NCI-H1436 (cell line): ENCODE measurements at places on chromosomes 6 and 20.

- DNase-seq = no peak
These were observed 37.2 kb downstream of the DAAM2 start for GRCh38 chr6:39829331-39829730.

DNA sequence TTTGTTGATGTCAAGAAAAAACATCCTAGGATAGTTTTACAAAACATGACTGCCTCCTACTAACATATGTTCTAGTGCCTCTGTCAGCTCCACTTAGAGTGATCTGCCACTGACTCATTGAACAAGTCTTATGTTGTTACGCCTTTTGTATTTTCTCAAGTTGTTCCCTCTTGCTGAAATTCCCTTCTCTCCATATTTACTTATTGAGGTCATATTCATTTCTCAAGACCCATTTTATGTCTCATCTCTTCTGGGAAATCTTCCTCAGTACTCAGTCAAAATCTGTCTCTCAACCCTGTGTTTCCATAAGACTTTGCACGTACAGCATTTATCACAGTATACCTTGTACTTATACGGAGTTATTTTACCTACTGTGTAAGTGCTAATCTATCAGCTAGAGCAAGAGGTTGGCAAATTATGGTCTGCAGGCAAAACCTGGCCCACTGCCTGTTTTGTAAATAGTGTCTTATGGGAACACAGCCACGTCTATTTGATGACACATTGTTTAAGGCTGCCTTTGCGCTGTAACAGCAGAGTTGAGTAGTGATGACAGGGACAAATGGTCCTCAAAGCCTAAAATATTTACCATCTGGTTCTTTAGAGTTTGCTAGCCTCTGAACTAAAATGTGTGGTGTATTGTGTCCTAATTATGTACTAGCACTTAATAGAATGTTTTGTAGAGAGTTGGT lies 83.4 kb downstream of the ADGRB3 start:
- DNase-seq = peak; percentile 43

- DNase-seq = no peak
These were observed 171.3 kb downstream of the FAXC start for GRCh38 chr6:99178168-99178567.

DNA sequence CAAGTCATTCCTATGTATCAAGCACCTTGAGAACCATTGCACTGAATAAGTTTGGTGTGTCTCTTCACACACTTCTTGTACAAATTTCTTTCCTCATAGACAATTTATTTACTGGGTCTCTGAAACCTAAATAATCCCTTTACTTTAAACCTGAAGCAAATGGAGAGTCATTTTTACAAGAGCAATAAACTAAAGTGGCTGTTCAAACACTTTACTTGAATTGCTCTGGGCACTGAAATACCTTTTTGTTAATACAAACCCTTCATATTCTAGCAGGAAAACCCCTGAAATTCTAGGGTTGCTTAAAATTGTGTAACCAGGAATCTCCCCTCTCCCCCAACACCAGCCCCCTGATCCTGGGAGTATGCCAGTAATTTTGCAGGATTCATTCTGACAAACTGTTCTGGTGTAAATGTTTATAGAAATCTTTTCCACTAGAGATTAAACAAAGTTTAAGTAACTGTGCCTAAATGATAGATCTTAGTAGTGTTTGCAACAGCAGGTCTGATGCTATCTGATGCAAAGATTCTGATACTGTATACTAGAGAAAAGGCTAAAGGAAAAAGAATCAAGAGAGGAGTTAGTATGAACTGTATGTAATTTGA lies 13.4 kb downstream of the RSPO3 start:
- DNase-seq = no peak

DNA sequence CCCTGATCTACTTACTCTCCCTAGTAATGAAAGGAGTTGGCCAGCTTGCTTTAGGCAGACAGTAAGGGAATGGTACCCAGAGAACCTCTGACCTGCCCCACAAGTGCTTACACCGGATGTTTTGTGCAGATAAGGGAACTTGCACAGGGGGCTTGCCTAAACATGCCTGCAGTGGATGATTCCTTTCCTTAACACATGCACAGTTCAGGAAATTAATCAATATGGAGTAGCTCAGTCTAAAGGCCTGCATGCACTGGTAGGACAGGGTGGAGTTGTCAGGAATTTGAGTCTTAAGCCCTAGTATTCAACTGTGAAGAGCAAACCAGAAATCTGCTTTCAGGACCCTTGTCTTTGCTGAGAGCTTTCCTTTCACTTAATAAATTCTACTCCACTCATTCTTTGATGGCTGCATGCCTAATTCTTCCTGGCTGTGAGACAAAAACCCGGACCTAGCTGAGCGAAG lies 3.9 kb upstream of the TRIM38 start:
- DNase-seq = no peak

GRCh38 chr6:166424431-166424830 lies 41.7 kb upstream of the MPC1 start:
- no peak for DNase-seq

- no peak for DNase-seq
These were observed 1.2 kb upstream of the UFL1 start for GRCh38 chr6:96520171-96521115.

DNA sequence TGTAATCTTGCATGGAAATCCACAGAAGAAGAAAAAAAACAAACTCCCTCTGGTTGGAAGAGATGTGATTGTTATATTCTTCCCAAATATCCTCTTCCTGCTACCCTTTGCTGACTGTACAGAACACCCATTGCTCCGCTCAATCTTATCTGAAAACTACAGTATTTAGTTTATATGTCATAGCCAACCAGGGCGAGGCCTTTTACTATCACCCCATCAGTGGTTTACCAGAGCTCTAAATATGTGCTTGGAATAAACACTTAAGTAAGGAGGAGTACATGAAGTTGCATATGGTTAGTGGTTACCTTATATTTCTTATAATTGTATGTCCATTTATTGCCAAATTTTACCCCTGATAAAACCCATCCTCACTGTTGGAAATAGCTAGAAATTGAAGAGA lies 12.2 kb downstream of the PRL start:
- no peak for DNase-seq

DNA sequence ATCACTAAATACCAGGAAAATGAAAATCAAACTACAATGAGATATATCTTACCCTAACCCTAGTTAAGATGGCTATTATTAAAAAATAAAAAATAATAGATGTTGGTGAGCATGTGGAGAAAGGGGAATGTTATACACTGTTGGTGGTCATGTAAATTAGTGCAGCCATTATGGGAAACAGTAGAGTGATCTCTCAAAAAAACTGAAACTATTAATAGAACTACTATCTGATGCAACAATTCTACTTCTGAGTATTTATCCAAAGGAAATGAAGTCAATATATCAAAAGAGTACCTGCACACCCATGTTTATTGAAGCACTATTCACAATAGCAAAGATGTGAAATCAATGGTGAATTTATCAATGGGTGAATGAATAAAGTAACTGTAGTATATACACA lies 48.6 kb downstream of the HLA-A start:
- no peak for DNase-seq

DNA sequence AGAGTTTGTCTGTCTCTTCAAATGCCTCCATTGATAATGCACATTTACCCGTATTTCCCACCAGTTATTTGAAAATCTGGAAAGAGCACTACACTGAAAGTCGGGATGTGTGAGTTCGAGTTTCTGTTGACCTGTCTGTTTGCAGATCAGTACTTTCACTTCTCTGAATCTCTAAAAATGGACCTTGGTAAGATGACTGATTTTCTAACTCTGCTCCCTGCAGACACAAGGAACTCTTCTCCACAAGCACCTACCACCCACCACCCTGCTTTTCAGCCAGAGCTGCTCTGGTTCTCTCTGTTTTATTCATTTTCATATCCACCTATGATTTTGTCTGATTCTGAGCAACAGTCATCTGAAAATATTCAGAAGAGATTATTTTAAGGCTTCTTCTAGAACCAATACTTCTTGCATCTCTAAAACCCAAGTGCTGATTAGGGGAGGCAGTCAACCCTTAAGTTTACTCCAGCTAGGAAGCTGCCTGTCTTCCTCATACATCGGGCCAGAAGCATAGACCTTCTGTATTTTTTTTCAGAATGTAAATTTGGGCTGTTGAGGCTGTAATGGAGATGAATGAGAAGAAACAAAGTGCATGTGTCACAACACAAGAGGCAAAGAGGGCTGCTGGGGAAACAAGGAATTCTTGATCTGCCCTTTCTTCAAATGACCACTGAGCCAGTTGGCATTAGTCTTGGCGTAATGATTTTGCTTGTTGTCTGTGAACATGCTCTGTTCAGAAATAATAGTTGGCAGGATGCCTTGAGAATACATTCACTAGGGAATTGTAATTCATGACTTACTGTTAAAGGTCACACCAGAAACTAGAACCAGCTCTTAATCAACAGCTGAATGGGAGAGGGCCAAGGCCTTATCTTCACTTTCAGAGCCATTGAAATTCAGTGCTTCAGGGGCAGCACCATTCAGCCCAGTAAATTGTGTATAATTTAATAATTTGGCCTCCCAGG lies 85.4 kb upstream of the MYLIP start:
- no peak for DNase-seq

DNA sequence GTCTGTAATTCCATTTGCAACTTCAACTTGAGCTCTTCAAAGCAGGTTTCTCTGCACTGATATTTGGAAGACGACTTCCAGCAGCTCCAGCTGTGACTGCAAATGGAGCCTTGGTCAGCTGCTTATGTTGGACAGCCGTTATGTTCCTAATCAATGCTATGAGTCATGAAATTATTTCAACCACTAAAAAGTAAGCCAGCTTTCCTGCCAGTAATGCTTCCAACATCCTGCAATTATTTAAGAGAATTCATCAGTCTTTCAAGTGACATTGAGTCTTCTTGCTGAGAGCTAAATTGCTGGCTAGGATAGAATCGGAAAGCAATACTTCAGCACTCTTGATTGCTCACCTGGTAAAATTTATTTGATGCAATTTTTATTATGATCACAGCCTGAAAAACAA lies 375.7 kb downstream of the MMUT start:
- no peak for DNase-seq

GRCh38 chr6:158639056-158639455 lies 5.5 kb downstream of the DYNLT1 start:
- no peak for DNase-seq

DNA sequence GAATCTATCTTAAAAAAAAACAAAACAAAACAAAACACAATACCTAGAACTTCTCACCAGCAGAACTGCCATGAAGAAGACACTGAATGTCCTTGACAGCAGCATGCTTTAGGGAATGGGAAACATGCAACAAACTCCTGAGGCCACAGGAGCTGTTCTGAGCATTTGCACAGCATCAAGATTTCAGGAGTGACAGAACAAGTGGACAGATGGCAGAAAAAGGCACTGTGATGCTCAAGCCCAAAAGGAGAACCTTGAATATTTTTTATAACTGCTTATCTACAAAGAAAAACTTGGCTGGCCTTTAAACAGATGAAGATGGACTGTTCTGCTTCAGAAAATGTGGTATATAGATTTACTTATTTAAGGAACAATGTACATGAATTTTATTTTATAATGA lies 158.9 kb downstream of the RALGAPA2 start:
- no peak for DNase-seq

DNA sequence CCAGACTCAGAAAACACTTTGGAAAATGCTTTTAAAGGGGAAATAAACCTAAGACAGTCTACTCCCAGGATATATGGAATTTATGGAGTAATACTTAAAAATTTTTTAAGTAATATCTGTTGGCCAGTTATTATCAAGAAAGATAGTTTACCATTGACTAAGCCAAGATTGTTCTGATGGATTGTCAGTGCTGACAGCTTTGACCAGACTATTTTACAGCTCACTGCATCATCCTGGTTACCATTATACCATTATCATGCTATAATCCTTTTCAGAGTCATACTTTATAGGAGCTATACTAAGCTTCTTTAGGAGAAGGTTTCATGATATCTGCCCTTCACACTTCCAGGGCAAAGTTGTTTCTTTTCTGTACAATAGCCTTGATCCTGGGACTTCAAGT lies 16.5 kb downstream of the GTF2H5 start:
- DNase-seq = no peak

DNA sequence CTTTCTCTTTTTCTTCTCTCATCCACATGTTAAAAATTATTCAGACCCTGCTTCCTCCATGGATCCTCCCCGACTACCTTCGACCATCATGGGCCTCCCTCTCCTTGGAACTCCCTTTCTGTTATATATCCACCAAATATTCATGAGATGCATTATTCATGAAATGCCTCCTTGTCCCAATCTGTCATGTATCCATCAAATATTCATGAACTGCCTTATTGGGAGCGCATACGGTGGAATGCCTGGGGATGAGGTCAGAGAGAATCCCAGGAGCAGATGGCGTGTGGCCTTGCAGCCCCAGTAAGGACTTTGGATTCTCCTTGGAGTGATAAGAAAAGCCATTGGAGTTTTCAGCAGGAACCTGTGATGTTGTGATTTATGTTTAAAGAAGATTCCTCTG lies 97.0 kb downstream of the NRN1 start:
- DNase-seq = no peak

DNA sequence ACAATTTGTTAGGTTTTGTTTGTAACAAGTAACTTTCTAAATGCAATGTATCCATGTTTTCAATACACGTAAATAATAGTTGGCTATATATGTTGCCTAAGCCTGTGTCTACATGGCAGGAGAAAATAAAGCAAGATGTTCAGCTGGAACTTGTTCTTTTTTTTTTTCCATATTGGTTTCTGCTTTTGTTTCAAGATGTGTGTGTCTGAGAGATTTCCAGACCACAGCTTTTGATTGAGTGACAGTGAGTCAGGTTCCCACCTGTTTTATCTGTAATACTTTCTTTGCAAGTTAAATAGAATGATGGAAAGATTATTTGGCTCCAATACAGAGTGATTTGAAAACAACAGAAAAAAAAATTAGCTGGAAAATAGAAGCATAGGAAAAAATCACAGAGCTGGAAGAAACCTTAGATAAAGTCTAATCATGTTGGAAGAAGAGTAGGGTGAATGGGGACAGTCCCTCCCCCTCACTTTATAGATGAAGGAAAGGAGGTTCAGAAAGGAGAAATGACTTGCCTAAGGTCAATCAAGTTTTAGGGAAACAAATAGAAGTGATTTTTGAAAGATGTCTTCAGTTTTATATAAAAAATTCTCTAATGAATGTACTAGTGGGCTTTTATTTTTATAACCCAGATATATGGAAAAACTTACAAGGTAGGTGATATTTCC lies 150.9 kb upstream of the STMND1 start:
- no peak for DNase-seq

DNA sequence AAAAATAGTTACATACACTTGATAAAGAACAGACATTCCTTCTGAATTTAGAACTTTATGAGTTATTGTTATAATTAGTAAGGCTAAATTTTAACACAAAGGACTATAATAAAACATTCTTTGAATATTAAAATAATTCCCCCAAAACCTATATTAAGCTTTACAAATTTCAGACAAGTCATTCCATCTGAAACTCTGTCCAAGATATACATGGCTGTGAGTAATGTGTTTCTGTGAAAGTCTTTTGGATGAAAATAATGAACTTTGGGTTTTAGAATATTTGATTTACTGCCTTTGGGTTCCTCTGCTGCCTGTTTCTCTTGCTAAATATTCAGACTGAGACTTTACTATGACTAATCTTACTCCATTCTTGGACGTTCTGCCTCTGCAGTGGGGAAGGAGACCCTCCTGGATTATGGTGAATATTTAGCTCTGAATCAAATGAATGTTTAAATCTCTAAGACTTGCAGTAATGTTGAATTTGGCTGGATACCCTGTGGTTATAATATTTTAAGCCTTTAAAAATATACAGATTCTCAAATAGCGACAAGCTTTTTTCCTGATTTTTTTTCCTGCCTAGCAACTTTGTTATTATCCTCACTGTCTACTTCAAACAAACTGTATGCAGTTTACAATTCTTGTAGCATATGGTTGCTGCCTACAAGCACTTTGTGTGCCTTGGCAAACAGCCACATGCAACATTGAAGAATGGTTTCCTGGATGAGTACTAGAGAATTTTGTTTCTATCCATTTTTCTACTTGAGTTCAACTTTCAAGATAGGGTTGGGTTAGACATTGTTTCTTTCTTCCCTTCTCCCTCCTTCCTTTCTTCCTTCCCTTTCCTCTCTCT lies 51.4 kb downstream of the TXLNB start:
- DNase-seq = no peak
